ENCODE measurements at places on chromosomes 12 and 14.

GRCh38 chr12:98893675-98894411, 248.8 kb downstream of the APAF1 start:
- no peak for DNase-seq

- DNase-seq = peak; percentile 51
These were observed 32.2 kb downstream of the SUSD6 start for GRCh38 chr14:69643430-69644200.

DNA sequence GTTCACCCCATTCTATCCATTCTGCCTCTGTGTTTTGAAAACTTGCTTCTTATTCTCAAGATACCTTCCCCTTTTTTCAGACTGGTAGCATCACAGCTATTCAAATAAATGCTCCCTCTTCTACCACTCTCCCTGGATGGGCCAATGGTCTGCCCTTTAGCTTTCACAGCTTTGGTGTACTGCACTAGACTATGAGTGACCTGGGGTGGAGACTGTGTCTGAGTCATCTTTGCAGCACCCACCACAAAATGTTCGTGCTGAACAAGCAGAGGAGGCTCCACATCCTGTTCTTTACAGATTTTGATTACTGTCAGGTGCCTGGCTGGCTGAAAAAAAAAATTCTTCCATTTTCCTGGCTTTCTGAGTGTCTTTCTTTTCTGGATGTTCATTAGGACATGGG, 1104.1 kb upstream of the TMEM132C start:
- no peak for DNase-seq

DNA sequence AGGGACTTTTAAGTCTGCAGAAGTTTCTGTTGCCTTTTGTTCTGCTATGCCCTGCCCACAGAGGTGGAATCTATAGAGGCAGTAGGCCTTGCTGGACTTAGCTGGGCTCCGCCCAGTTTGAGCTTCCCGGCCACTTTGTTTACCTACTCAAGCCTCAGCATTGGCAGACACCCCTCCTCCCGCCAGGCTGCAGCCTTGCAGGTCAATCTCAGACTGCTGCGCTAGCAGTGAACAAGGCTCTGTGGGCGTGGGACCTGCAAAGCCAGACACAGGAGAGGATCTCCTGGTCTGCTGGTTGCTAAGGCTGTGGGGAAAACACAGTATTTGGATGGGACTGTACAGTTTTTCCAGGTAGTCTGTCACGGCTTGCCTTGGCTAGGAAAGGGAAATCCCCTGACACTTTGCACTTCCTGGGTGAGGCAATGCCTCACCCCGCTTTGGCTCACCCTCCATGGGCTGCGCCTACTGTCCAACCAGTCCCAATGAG, 43.7 kb downstream of the CCDC59 start:
- DNase-seq = no peak

GRCh38 chr14:76376878-76377734, 1.2 kb downstream of the ESRRB start:
- DNase-seq = peak; percentile 57

DNA sequence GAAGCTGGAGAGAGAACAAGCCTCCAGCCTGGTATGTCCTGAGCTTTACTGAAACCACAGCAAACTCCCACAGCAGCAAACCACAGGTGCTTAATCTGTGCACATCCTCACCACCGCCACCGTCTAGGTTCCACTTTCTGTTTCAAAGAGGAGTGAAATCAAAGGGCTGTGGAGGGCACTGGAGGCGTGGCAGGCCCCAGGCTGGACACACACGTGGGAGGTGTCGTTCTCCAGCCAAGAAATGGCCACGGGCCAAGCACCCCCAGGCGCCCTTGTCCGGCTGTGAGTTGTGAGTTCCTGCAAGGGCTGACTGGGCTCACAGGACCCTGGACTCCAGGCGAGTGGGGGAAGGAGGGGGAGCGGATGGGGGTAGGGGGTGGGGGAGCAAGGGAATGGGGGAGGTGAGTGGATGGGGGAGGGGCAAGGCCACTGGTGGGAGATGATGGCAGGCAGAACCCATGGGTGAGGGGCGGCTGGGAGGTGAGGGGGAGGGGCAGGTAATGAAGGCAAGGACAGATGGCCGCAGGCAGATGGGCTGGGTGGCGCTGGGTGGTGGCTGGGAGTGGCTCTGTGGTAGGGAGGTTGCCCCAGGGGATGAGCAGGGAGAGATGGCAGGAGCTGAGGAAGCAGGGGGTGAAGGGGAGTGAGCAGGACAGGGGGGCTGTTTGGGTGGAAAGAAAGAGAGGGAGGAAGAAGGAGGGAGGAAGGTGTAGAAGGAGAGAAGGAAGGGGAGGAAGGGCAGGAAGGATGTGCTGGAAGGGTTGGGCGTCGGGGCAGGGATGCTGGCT, 86.7 kb downstream of the NCOR2 start:
- no peak for DNase-seq

GRCh38 chr12:1457901-1458300, 136.5 kb downstream of the FBXL14 start:
- DNase-seq = no peak
